ENCODE measurements at places on chromosomes 1 and 21. TPM values are rescaled to one million over a fixed set of nuclear protein-coding genes. Genes with fewer than 3 reads are reported as not detected.

Gene TRIM58
- 0.26 TPM for polyA plus RNA-seq

Gene CELA2B
- polyA plus RNA-seq = not detected

Gene AUNIP
- 0.48 TPM for polyA plus RNA-seq

Gene RHD
- polyA plus RNA-seq = not detected

Gene IL10
- polyA plus RNA-seq = not detected

Gene BNIPL
- 0.16 TPM for polyA plus RNA-seq
